Cardiac septum (tissue), 1 donor: ENCODE measurements at places on chromosomes 7 and 10. TPM values are rescaled to one million over a fixed set of nuclear protein-coding genes. Genes with fewer than 3 reads are reported as not detected.

- DNase-seq = no peak
Observed at GRCh38 chr7:46930366-46930765, 651.5 kb downstream of the TNS3 start.

Gene MEOX2
- total RNA-seq = 6.9 TPM

- DNase-seq = no peak
Observed at GRCh38 chr7:149125189-149125862, 798 bp downstream of the ZNF425 start.

- no peak for DNase-seq
Observed at GRCh38 chr10:91711885-91712680, 79.2 kb upstream of the PPP1R3C start.

Gene CFTR
- total RNA-seq = 0.19 TPM

GRCh38 chr7:21969822-21970221 is 24.1 kb upstream of the CDCA7L start:
- no peak for DNase-seq

GRCh38 chr10:32995751-32996150 is 37.7 kb upstream of the ITGB1 start:
- DNase-seq = no peak

Gene NEUROD6
- total RNA-seq = not detected

DNA sequence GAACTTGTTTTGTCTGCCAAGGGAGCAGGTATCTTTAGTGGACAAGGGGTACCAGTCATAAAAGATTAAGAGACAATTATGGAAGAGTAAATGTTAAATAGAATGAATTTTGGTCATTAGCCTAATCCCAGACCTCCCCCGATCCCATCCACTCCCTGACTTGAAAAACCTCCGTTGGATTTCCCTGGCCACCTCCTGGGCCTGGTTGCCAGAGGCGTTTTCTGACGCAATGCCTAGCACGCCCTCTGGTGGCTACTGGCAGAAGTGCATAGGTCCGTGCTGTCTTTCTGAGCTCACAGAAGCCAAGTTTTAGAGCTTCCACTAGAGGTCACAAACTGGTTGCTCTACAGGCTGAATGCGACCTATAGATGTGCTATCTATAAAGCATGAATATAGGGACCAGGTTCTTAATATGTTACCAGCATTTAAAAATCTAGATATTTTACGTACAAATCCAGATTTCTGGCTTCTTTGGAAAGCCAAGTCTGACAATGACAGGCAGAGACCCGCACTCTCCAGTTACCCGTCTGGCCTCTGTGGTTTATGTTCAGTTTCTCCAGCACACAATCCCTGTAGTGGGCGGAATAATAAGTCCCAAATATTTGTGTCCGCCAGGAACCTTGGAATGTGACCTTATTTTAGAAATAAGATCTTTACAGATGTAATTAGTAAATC is 39.8 kb downstream of the SPOCK2 start:
- DNase-seq = peak; percentile 95

DNA sequence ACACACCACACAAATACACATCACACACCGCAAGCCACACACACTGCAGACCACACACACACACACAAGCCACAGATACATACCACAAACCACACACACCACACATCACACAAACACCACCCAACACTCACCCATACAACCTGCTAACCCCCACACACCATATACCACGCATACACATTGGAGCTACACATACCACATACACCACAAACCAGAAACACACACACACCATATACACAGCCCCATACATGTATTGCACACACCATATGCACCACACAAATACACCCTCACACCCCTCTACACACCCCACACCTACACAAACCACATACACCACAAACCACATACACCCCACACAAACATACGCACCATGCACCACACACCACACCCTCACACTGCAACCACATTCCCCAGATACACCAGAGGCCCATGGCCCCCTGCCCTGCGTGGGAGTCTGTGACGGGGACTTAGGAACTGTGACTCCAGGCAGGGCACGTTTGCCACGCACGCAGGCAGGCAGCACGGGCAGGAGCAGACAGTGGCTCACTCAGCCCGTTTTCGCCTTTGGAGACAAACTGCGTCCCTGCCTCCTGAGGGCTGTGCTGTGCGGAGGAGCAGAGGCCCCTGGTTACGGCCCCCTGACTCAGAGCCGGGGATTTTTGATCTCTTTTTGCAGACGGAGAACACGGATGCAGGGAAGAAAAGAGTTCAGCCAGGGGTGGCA is 52.6 kb downstream of the TMEM209 start:
- no peak for DNase-seq

- no peak for DNase-seq
Observed at GRCh38 chr7:26645121-26645520, 219.3 kb downstream of the SKAP2 start.

Gene TDRD1
- total RNA-seq = 1.2 TPM

Gene IFIT3
- 6.8 TPM for total RNA-seq

Gene VAX1
- not detected for total RNA-seq

DNA sequence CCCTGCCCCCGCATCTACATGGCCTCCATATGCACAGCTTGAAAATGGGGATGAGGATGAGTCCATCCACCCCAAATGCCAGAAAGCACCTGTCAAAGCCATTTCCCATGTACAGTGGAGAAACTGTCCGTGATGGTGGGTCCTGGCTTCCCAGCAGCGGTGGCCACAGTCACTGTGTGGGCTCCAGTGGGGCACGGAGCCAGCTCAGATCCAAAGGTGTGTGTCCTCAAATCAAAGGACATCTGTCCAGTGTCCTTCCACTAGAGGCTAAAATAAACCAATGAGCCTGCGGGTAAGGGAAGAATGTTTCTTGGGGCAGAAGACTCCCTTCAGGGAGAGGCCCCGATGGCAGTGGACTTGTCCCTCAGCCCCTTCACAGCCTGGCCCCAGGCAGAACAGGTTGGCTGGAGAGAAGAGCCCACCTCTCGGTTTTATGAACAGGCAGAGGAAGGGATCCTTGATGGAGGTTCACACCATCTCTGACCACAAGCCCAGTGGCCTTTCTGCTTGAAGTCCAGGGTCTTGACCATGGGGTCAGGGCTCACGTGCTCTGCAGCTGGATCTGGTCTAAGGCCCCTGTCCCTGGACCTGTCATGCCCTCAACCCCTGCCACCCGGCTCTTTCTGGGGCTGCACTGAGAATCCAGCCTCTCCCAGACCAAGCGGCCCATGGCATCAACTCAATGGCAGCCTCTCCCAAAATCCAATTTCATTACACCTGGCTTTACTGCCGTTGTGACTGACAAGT is 106.9 kb downstream of the TCERG1L start:
- peak; percentile 50 for DNase-seq

GRCh38 chr7:111886233-111886632 is 320.0 kb downstream of the DOCK4 start:
- no peak for DNase-seq

DNA sequence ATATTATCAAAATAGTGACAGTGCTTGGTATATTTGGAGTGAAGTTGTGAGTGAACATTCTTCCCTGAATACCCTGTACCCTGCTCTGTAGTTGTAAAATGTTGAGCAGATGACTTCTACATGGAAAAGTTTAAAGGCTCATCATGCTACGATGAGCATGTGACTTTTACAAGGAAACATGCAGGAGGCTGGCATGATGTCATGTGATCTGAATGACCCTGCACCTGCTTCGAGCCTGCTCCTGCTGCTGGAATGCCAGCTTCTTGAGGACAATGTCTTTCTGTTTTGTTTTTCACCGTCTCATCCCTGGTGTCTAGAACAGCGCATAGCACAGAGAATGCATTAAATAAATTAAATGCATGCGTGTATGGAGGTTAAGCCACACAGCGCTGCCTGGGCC is 5.4 kb upstream of the INPP5A start:
- peak; percentile 26 for DNase-seq

Gene PLPP4
- total RNA-seq = 0.27 TPM

Gene TET1
- total RNA-seq = 1.2 TPM

GRCh38 chr7:21941611-21942141 is 4.0 kb downstream of the CDCA7L start:
- no peak for DNase-seq

DNA sequence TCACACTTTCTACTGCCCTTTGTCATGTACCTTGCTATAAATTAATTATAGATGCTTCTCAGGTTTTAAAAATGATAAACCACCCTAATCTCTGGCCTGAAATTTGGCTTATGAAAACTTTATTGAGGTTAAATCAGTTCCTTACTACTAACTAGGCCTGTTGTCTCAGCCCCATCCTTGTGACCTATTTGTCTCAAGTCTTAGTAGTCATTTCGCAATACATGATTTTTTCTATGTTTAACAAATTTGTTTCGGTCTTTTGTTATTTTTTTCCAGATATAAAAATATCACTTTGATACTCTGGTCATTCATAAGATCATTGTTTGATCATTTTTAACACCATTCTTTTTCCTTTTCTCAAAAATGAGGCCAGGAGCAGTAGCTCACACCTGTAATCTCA is 411.6 kb downstream of the GFRA1 start:
- no peak for DNase-seq

DNA sequence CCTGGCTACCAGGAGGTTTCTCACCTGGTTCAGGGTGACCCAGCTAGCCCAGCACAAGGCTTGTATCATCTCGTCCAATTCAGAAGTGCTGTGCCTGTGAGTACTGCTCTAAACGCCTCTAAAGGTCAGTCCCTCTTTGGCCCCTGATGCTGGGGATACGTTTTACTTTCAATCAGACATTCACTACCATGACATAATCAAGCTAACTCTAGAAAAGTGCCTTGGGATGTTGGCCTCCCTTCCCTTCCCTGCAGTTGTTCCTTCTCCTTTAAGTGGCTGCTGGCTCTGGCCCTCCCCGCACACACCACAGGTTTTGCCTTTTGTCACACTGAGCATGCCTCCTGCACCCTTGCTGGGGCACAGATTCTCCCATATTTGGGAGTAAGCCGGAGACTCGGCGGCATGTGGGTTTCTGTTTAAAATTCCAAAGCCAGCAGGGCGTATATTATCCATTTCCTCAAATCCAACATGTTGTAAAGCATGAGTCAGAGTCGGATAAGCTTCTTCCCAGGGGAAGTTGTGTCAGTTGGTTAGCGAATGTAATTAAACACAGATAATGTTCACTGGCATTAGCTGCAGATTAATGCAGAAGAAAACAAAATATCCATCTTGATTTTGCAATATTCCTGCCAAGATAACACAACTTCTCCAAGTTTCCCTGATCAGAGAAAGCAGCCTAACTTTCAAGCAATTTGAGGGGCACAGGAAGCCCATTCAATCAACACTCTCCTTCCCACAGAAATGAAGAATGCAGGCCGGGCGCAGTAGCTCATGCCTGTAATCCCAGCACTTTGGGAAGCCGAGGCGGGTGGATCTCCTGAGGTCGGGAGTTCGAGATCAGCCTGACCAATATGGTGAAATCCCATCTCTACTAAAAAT is 31.8 kb upstream of the VCL start:
- peak; percentile 85 for DNase-seq

DNA sequence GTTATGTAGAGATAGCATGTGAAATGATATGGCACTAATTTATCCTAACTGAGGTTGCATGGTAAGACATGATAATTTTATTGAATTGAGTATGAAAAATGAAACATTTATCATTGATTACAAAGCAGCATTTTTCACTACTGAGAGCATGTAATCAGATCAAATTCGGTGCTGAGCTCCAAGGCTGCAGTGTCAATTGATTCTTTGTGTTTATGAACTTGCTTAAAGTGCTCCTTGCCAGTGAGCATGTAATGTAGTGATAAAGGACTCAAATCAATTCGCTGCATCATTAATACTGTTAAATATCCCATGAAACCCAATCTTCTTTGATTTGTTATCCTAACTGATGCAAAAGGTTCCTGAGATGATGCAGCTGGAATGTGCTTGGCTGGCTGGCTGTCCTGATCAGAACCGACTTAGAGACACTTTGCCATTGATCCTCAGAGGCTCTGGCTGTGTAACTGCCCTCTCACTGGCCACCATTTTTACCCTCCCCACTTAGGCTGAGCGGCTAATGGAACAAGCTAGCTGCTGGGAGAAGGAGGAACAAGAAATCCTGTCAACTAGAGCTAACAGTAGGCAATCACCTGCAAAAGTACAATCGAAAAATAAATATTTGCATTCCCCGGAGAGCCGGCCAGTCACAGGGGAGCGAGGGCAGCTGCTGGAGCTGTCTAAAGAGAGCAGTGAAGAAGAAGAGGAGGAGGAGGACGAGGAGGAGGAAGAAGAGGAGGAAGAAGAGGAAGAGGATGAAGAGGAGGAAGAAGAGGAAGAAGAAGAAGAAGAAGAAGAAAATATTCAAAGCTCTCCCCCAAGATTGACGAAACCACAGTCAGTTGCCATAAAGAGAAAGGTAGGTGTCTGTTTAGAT is 89.8 kb upstream of the SAMD8 start:
- DNase-seq = no peak

- DNase-seq = no peak
Observed at GRCh38 chr7:141251180-141251579, 177.3 kb downstream of the TMEM178B start.

Gene MSRB2
- total RNA-seq = 132 TPM

GRCh38 chr7:80637454-80637853 is 988 bp upstream of the CD36 start:
- DNase-seq = no peak
